Nucleus accumbens (tissue), 56 donors: ENCODE measurements at places on chromosomes 16 and 17.
A peak's percentile ranks its signal among the peaks of the same experiment; 100 is the strongest.

DNA sequence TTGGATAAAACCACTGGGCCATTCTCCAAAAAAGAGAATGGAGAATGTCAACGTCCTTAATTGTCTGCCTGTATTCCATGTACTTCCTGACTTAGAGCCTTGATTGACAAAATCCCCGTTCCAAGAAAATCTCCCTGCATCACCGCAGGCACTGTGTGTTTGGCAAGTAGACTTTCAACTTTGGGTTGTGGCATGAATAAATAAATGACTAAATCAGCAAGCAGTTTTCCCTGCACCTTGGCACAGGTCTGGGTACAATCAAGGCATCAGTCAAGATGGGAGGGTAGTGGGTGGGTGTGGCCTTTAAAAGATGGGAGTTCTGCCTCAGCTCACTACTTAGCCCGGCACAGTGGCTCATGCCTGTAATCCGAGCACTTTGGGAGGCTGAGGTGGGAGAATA lies 248.5 kb upstream of the RPL38 start:
- DNase-seq, result no peak

DNA sequence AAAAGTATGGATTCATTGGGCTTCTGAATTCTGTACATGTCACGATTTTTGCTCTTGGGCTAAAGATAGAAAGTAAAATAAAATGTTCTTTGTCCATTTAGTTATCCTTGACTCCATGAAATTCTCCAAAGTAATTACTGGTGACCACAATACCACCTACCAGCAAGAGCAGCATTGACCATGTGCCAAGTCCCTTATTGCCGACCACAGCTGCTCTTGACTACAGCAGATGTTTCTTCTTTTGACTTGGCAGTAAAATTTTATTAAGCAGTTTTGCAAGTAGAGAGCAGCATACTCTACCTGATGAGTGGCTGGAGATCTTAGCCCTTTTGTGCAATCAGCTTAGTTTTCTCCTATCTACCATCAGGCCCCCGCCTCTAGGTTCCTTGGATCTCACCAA lies 152.2 kb upstream of the TBX2 start:
- DNase-seq, result no peak

DNA sequence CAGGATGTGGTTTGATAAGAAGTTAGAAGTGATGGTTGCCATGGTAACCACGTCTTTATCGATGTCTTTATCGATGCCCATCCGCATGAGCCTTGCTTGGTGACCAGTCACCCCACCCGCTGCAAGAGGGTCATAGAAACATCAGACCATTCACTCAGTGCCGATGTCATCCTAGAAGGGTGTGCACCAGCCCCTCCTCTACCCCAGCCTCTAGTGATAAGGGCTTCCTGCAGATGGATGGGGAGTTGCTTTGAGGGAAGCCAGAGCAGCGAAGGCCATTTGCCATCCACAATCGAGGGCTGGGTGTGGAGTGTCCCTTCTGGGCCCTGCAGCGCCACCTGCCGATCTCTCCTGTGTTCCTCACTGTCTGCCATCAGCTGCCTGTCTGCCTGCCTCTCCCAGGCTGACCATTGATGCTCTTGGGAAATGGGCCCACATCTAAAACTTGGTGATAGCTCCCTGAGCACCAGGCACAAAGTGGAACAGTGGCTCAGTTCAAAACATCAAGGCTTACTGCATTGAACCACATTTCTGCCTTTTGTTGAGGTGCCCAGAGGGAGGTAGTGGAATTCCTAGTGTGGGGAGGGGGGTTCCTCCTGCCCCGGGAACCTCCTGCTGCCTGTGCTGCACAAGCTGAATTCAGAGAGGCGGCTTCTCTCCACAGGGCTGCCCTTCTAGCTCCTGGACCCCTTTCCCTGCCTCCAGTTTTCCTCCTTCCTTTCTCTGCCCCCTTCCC lies 8.9 kb downstream of the CALB2 start:
- DNase-seq, result no peak

GRCh38 chr17:77831474-77832179 lies 126.9 kb upstream of the TNRC6C start:
- no peak for DNase-seq

DNA sequence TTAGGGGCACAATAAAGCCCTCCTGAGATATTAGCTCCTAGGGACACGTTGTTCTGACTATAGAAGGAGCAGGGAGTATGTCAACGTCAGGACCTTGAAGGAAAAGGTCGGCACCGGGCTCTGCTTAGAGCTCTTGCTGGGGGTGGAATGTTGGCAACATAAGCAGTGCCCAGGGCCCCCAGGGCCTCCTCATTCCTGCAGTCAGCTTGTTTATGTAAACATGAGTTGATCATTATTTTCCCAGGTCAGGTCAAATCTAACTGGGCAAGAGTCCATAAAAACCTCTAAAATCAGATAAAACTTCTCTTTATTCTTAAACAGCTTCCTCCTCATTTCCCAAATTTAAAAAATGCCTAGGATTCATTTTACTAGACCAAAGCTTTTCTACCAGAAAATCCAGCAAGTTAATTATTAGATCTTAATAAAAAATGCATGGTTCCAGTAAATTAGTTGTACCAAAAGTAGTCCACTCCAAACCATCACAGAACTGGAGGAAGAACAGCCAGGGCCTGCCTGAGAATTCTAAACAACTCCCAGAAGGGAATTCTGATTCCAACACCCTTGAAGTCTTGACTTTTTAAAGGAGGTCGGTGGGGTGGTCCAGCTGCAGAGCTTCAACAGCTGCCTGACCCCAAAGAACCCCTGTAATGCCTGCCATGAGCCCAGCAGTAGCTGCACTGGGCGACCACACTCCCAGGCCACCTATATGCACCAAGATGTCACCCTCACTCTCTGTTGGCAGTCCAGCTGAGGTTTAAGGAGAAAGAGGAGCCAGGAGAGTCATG lies 54.3 kb downstream of the AMFR start:
- no peak for DNase-seq

GRCh38 chr17:72501404-72502370 lies 380.9 kb downstream of the SOX9 start:
- DNase-seq, result peak; percentile 50

- DNase-seq, result no peak
Measured at GRCh38 chr17:50107790-50108414, 12.8 kb downstream of the PDK2 start.

DNA sequence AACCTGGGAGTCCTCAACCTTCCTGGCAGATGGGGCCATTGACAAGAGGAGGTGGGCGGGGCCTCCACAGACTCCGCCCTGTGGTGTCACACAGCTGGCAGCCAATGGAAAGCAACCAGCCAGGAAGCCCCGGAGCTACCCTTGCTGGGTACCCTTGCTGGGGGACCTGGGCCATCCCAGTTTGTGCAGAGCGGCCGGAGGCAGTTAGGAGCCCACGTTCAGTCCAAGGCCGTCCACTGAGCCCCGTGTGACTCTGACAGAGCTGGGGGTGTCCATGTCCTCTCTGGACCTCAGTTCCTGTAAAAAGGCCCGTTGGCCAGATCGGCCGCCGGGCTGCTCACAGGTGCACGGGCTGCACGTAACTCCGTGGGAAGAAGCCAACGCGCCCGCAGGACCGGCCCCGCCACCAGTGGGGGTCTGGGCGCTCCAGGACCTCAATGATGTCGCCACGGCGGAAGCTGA lies 17.1 kb upstream of the FAM83G start:
- no peak for DNase-seq

DNA sequence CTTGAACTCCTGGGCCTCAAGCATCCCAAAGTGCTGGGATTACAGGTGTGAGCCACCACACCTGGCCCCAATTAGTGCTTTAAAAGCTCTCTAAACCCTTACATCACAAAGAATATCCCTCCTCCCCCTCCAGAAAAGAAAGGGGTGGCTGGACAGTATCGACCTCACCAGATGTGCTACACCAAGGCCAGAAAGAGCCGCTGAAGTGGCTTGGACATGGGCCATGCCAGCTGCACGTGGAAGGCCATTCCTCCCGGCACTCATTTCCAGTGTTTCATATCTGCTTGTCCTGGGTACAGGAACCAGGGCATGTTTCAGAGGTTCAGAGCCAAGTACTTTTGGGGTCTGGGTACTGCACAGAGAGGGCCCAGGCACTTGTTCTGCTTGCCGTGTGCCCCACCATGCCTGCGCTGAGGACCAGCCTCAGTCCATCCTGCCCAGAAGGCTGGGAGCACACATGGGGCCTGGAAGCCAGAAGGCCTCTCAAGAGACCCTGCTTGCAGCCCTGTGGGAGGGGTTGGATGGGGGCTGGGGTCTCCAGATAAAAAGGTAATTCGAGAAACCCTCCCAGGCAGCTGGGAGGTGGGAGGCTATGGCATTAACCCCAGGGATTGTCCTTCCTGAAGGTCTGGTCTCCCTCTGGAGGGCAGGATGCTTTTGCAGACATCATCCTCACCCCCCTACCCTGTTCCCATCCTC lies 3.5 kb upstream of the SRRM2 start:
- DNase-seq, result no peak

DNA sequence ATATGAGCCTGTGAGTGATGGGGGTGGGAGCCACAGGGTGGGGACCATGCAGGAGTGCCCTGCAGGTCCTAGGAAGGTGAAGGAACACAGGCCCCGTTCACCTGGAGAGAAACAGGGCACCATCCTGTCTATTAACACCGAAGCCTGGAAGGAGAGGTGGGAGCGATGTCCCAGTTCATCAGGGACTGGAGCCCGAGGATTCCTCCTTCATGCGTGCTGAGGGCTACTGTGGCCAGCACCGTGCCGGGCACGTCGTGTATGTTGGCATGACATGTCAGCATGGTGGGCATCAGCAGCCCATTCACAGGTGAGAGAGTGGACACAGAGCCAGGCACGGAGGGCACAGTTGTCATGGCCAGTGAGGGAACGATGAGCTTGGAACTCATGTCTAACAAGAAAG lies 1.4 kb downstream of the WFIKKN2 start:
- DNase-seq, result no peak

DNA sequence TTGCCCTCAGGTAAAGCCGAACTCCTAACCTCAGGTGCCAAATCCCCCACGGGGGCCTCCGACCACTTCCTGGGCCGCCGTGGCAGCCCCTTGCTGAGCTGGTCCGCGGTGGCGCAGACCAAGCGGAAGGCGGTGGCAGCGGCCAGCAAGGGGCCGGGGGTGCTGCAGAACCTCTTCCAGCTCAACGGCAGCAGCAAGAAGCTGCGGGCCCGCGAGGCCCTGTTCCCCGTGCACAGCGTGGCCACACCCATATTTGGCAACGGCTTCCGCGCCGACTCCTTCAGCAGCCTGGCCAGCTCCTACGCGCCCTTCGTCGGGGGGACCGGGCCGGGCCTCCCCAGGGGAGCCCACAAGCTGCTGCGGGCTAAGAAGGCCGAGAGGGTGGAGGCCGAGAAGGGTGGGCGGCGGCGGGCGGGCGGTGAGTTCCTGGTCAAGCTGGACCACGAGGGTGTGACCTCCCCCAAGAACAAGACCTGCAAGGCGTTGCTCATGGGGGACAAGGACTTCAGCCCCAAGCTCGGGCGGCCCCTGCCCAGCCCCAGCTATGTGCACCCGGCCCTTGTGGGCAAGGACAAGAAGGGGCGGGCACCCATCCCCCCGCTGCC lies 51.6 kb downstream of the ACTG1 start:
- DNase-seq, result no peak

DNA sequence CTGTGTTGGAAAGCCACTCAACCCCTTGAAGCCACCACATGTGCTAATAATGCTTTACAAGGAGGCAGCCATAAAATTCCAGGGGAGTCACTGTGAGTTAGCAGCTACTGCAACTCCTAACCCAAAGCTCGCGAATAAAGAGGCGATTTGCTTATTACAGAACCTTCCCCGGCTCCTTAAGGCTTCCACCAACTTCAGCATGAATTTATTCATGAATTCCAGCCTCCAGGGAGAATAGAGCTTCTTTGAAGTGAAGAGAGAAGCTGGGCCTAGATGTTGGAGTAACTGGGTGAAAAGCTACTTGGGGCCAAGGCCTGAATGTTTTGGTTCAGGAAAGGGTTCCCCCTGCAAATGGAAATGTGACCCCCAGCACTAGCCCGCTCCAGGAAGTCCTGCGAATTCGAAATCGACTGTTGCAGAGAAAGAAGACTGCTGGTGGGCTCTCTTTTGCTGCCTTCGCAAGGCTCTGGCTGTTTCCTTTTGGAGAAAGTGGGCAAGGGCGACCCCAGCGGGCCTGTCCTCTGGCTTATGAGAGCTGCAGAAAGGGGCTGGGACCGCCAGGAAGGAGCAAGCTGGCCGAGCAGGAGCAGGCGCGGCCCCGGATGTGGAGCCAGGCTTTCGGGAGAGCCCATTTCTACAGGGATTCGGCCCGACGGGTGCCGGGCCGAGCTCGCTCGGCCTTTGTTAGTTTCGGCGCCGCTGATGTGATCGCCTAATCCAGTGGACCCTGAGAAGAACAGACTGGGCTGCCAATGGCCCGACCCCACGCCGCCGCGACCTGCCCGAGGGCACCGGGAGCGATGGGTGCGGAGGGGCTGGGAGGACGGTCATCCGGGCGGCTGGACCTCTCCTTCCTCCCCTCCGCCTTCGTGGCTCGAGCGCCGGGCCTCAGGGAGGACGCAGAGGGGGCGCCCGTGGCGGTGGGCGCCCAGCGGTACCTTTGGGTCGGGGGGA lies 7.6 kb downstream of the CBX8 start:
- DNase-seq, result no peak

DNA sequence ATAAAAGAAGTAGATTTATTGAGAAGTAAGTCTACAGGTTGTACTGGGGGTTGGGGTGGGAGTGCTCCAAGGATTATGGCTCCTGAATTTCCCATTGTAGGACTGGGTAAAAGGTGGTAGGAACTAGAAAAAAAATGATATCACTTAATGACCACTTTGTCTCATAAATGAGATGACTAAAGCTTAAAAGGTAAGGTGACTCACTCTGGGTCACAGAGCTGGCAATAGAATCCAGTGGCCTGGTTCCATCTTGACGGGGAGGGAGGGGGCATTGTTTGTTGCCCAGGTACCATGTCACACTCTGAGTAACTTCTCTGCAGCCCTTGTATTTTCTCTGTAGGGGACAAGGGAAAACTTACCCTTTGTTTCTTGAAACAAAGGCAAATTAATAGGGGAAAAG lies 126.1 kb downstream of the PITPNC1 start:
- no peak for DNase-seq

GRCh38 chr17:49548506-49549310 lies 27.0 kb upstream of the NXPH3 start:
- no peak for DNase-seq

DNA sequence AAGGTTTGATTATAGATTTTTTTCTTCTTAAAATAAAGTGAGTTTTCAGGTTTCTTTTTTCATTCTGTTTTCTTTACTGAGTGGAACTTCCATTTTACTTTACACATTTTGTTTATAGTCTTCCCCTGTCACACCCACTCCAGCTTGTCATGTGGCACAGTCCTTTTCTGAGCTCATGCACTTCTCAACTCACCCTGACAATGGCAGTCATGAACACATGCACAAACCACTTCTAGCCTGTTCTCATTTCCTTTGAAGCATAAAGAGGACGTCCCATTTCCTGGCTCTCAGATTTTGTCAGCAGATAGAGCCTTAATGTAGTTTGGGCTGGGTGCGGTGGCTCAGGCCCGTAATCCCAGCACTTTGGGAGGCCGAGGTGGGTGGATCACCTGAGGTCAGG lies 168.0 kb downstream of the AHSP start:
- no peak for DNase-seq

DNA sequence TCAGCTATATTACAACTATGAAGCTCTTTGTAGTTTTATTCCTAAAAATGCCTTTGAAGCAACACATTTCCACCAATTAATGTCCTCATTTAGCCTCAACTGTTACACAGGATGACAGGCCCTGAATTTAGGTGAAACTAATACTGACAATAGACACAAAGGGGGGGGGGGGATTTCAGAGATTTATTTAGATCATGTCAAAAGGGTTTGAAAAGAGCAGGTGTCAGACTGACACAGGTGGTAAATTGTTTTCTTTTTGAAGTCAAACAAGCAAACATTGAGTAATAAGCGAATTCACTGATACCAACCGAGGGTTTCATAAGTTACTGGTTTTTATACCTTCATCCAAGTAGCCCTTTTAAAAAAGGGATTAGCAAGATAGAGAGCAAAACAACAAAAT lies 40.8 kb downstream of the KANSL1 start:
- DNase-seq, result no peak

- DNase-seq, result no peak
Measured at GRCh38 chr17:42680331-42680808, 1.3 kb downstream of the CCR10 start.
